ENCODE measurements at places on chromosomes 2 and 18.

DNA sequence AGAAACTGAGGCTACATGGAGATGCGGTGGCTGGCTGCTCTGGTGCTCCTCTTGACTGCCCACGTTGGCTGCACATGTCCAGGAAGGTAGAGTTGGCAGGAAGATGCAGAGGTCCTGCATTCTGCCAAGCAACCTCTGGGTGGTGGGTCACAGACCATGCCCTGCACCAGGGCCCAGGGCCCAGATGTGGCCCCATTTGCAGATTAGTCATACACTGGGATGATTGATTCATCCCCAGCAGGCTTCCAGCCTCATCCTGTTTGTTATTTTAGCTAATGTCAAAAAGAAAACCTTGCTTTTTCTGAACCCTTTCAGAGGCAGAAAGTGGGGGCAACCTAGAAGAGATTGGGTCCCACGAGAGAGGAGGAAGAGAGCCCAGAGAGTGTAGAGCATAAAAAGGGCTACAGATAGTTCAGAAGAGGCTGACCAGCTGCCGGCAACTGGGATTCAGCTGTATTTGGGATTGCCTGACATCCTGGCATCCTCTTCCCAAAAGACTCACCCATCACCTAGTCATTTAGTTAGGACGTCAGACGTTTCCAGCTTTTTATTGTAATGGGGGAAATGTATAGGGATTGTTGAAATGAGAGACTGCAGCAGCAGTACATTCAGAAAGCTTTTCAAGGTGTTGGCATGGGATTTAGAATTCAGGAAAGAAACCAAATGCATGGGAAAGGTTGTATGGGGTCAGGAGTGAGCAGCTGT is 101.9 kb downstream of the CTIF start:
- no peak for DNase-seq

GRCh38 chr2:40511661-40512213 is 59.8 kb upstream of the SLC8A1 start:
- DNase-seq, result no peak

GRCh38 chr2:71880846-71881610 is 266.6 kb downstream of the CYP26B1 start:
- DNase-seq, result no peak

DNA sequence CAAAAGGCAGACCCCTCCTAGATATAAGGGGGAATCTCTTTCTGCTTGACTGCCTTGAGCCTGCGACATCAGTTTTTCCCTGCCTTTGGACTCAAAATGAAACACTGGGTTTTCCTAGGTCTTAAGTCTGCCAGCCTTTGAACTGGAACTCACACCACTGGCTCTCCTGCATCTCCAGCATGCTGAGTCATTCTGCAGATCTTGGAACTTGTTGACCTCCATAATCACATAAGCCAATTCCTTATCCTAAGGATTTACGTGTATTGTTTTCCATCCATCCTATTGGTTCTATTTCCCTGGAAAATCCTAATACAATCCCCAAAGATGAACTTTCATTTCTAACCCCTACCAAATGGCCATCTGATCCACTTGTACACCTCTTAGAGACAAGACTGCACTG is 88.0 kb downstream of the AFF3 start:
- no peak for DNase-seq
